ENCODE measurements at places on chromosomes 5 and 9. TPM values are rescaled to one million over a fixed set of nuclear protein-coding genes. Genes with fewer than 3 reads are reported as not detected.

The PRR16 gene
- 16.5 TPM for total RNA-seq

The TPRN gene
- 4.5 TPM for total RNA-seq

The AQP7 gene
- total RNA-seq = 0.17 TPM

The GAPT gene
- not detected for total RNA-seq

The CACNA1B gene
- total RNA-seq = not detected

DNA sequence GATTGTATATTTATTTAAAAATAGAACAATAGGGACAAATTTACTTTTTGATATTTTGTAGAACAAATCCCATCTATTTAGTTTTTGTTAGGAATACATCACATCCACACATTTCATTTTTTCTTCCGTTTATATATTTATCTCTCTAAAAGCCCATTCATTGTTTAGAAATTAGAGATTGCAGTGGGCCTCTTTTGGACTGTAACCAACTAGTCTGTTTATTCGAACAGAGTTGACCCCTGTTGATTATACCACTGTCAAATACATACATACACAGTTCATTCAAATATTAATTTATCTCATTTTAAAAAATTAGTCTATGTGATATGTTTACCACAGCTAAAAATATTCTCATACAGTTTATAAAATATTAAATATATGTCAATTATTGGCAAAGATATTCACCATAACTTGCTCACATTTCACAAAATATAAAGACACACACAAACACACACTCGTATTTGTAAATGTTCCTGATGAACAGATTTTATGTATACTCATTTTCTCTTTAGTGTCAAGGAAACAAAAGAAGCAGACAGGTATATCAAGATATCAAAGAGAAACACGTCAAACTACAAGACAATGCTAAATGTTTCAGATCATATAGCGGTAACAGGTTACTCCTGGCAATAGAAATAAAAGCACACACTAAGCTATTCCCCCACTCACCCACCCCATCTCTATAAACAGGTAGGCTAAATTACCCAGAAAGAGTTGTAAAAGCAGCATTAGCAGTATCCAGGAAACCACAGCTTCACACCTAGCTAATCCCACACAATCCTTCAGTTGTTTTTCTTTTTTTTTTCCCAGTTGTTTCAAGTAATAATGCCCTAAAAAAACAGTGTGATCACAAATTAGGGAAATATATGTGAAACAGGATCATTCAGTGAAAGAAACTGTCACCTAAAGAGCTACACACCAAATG lies 283.9 kb downstream of the ADAMTS6 start:
- peak; percentile 52 for DNase-seq

- no peak for DNase-seq
These were observed 1.0 kb downstream of the RIOK2 start for GRCh38 chr5:97181856-97182545.

GRCh38 chr5:40916226-40916625 lies 6.9 kb downstream of the C7 start:
- no peak for DNase-seq

DNA sequence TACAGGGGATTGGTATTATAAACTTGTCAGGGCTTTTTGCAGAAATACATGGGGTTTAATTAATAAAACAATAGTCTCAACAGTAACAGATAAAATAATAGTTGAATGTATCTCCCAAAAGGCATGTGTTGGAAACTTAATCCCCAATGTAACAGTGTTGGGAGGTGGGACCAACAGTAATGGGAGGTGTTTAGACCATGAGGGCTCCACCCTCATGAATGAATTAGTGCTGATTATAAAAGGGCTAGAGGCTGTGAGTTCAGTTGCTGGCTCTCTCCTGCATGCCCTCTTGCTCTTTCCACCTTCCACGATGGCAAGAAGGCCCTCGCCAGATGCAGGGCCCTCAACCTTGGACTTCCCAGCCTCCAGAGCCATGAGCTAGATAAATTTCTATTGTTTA lies 56.3 kb downstream of the STK10 start:
- DNase-seq = no peak

DNA sequence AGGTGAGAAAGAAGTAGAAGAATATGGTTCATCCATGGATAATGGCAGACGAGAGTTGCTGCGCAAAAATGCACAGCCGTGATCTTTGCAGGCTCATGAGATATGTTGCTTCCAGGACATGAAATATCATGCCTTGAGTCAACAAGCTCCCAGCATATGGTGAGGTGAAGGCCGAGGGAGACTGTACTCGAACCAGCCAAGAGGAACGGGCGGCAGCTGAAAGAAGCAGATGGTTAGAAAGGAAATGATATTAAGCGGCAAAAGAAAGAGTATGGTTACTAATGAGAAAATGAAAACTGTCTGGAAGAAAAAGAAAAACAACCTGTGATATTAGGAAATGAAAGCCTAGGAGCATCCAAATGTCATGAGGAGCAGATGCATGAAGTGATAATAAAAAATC lies 344.7 kb upstream of the DAP start:
- no peak for DNase-seq

DNA sequence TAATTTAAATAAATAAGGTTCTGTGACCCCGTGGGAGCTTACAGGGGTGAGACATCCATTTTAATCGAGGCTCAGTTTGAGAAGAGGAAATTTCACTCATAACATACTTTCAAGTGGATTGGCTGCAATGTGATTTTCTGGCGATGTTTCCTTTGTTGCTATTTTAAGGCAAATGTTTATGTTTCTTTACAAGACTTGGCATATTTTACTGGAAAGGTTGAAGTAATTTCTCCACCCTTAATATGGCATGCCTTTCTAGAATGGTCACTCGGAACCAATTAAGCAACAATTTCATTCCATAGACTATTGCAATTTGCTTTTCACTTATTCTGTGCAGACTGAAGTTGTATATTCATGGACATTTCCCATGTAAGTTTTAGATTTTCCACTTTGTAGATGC lies 438.0 kb upstream of the WWC1 start:
- DNase-seq = peak; percentile 48

GRCh38 chr5:19555436-19555835 lies 432.6 kb downstream of the CDH18 start:
- no peak for DNase-seq

GRCh38 chr9:714675-715074 lies 126.8 kb upstream of the DMRT1 start:
- DNase-seq = no peak

GRCh38 chr5:154370813-154371212 lies 75.0 kb upstream of the SAP30L start:
- no peak for DNase-seq

DNA sequence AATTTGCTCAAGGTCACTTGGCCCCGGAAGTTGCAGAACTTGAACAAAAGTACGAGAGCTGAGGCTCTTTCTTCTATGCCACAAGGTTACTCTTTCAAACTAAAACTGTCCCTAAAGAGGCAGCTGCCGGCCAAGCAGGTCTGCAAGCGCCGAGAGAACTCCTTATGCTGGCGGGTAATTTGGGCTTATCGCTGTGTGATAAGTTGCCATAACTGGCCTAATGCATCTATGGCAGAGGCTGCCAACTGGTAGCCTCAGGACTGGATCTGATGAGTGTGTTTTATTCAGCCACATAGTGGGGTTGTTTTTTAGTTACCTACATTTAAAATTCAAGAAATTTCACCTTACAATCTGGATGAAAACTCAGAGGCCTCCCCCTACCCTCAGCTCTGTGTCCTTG lies 68.1 kb upstream of the SPOCK1 start:
- DNase-seq = no peak

- DNase-seq = no peak
These were observed 155.1 kb upstream of the ZNF462 start for GRCh38 chr9:106707738-106708474.

DNA sequence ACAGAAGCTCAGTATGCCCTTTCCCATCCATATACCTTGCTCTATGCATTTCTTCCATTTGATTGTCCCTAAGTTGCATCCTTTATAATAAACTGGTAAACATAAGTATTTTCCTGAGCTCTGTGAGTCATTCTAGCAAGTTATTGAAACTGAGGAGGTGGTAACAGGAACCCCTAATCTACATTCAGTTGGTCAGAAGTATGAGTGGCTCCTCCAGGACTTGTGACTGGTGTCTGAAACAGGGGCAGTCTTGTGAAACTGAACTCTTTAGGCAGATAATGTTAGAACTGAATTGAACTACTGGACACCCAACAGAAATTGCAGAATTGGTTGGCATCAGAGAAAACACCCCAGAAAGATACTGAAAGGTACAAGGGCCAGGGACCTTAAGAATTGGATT lies 133.1 kb upstream of the POU5F2 start:
- peak; percentile 5 for DNase-seq

GRCh38 chr5:122311961-122312590 lies at the start of gene SNCAIP:
Gene SNCAIP, plus strand, starts transcription at chr5:122312237. Its CDS starts 78,898 bp downstream, at chr5:122391135.
- DNase-seq = peak; percentile 46

All from M059J (cell line).